ENCODE measurements at places on chromosomes 12 and 14.
A peak's percentile ranks its signal among the peaks of the same experiment; 100 is the strongest.

- DNase-seq = no peak
Measured at GRCh38 chr14:75153295-75153694, 23.1 kb downstream of the TMED10 start.

GRCh38 chr12:70843363-70843762 lies 77.2 kb downstream of the PTPRR start:
- no peak for DNase-seq

DNA sequence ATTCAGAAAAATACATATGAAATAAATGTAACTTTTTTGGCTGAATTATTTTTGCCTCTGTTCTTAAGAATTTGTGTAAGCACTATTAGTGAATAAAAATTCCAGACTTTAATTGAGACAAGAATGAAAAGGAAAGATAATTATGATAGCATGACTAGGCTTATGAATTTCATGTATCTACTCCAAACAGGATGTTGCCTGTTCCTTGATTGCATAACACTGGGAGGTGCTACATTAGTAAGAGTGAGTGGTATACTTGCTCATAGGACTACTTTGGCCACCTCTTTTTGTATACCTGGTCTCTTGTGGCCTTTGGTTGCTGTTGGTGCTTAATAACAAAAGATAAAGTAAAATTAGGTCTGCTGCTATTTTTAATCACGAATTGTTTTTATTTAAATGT lies 112.8 kb downstream of the NAV3 start:
- peak; percentile 52 for DNase-seq

GRCh38 chr14:63478010-63478409 lies 65.2 kb downstream of the PPP2R5E start:
- DNase-seq = peak; percentile 9

GRCh38 chr12:49170924-49171323 lies 18.0 kb downstream of the TUBA1A start:
- no peak for DNase-seq

DNA sequence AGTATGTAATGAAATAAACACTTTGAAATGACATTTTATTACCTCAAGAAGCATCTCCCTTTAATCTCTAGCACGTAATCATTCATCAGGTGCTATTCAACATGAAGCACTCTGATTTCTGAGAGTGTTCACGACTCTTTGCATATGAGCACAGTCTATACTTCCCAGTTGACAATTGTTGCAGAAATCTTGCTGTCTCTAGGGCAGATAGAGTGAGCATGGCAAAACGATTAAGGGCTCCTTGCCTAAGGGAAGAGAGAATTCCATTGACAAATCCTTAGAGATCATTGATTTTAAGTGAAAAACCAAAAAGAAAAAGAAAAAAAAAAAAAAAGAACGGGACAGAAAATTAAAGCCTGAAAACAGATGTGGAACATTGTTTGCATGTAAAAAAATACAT lies 107.6 kb downstream of the C12orf50 start:
- DNase-seq = no peak

GRCh38 chr12:117334051-117334450 lies 27.4 kb downstream of the NOS1 start:
- no peak for DNase-seq

GRCh38 chr14:77122526-77123125 lies 19.0 kb downstream of the ZDHHC22 start:
- DNase-seq = no peak

DNA sequence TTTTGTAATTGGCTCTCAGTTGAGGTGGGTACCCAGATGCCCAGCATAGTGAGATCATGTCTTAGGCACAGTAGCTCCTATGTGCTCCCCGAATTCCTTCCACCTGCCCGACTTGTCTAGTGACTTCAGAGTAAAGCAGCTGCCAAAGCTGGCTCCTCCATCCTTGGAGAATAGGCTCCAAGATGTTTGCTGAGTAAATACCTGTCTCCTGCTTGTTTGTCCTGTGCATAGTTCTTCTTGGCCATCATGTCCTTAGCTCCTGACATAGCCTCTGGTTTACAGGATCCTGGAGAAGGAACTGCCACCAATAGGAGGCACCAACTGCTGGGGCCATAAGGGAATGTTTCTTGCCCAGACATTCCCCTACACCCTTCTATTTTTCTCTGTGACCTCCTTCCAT lies 52.6 kb upstream of the CISTR start:
- no peak for DNase-seq

- DNase-seq = no peak
Measured at GRCh38 chr14:56979936-56980335, 169.7 kb upstream of the OTX2 start.

- no peak for DNase-seq
Measured at GRCh38 chr12:131862600-131862993, 31.8 kb upstream of the ULK1 start.

DNA sequence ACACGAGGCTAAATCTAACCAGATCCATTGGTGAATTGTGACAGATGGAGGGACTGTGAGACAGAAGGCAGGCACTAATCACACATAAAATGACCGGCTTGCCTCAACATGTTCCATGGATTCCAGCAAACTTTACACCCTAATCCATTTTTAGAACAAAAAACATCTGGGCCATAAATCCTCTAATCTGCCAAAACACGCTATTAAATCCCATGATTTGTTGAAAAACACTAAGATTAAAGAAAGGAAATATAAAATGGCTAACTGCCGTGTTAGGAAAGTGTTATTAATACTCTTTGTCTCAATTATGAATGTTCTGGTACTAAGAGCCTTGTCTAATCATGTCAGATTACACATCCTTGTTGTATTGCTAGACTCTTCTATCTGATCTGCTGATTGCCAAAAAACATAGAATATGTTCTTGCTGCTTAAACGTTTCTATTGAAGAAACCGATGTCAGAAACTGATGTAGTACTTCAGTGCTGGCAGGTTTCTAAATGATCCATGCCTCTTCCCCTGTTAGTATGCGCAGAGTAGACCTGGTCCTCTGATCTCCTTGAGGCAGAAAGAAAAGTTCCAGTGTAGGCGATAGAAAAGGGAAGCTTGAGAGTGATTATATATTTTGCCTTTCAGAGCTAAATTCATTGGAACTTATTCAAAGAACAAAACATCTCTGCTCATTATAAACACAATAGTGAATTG lies 384.9 kb downstream of the SOX5 start:
- DNase-seq = no peak

- DNase-seq = no peak
Measured at GRCh38 chr12:2292560-2292959, 239.8 kb downstream of the CACNA1C start.

GRCh38 chr12:50517421-50518048 lies 12.8 kb downstream of the DIP2B start:
- DNase-seq = no peak

DNA sequence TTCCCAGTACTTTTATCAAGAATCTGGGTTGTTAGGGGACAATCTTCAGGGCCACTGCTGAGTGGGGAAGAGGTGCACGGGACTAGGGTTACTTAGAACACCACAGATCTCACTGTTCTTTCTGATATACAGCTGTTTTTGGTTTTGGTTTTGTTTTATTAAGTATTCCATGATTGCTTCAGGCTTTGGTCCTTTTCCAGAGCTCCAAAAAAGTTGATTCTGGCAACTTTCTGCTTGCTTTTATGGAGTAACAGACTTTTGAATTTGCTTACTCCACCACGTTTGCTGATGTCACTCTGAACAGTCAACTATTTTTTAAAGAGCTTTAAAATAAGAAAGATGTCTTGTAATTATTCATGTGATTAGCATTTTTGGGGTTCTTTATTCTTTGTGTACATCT lies 368.1 kb upstream of the FOXG1 start:
- DNase-seq = no peak

DNA sequence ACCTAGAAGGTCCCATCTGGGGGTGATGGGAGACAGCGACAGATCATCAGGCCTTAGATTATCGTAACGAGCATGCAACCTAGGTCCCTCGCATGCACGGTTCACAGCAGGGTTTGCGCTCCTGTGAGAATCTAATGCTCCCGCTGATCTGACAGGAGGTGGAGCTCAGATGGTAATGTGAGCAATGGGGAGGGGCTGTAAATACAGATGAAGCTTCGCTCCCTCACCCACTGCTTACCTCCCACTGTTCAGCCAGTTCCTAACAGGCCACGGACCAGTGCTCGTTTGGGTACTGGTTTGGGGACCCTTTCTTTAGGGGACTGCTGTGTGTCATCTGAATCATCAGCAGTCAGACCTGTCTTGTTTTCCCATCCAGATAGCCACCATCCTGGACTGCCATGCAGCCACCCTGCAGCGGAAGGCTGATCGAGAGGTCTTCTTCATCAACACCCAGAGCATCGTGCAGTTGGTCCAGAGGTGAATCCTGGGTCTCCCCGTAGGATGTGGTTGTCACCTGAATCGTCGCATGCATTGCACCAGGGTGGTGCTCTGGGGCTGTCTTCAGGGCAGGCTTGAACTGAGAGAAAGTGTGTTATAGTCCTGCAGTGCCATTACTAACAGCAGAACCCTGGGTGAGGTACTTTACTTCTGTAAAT lies 96.2 kb downstream of the ACACB start:
- DNase-seq = no peak

- DNase-seq = no peak
Measured at GRCh38 chr14:99346470-99347080, 74.6 kb upstream of the BCL11B start.

DNA sequence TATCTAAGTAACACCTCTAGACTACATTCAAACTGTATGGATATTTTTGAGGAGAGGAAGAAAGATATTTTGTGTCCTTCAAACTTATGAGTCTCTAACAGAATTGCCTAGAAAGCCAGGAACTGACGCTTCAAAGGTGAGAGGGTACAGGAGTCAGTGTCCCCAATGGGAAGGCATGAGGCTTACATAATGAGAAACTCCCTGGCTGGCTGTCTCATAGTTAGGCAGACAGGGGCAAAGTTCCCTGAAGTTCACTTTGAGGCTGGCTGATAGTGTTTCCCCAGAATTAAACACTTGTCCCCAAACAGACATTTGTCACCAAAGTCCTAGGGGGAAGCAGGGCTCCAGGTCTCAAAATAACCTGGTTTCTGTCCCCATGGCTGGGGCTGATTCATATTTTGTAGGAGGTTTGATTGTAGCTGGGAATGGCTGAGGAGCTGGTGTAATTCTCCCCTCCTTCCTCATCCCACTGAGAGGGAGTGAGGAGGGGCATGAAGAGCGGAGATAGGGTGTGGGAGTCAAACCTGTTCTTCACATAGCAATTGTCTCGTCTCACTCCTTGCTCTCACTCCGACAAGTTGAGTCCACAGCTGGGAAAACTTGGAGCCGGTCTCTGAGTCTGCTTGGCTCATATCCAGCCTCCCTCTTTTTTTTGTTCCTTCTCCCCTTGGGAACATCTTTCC lies 56.4 kb upstream of the CISTR start:
- DNase-seq = no peak

DNA sequence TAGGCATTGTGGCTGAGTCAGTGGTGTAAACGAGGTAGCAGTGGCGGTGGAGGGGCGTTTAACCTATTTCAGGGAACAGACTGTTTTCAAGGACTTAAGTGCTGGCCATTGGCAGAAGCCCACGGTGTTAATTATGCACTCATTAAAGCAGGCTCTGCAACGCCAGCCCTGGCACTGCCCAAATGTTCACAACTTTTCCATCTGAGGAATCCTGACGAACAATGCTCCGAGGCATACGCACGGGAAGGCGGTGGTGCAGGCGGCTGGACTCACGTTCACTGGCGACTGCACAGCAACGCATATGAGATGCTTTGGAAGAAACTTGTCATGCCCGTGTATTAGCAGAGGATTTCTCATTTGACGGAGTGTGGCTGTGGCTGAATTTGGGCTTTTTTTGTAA lies 70.6 kb upstream of the SLC24A4 start:
- no peak for DNase-seq

DNA sequence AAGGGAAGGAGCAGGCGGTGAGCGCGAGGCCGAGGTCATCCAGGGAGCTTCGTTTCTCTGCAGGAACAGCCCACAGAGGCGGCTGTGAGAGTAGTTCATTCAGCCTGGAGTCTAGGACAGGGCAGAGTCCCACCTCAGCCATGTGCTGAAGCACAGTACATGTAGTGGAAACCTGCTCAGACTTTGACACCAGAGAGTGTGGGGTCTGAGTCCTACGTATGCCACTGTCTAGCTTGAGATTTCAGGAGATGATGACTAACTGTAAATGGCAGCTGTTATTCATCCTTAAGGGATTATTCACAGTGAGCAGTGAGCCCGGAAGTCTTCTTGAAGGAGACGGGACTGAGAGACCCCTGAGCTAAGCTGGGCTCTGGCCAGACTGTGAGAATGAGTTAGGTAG lies 938 bp upstream of the SLC6A13 start:
- DNase-seq = no peak

DNA sequence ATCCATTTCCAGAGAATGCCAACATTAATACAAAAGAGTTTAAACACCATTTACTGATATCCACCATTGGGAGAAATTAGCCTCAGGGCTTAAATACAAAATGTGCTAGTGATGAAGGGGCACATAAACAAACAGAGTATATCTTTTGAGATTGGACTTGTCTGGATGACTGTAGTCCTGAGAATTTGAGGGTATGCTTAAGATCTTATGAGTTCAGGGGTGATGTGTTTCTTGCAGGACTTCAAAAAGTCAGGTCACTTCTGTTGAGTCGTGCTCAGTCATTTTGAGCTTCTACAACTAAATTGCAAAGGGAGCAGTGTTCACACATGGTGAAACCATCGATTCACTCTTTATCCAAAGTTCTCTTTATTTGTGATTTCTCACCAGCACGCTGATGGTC lies 425.7 kb downstream of the ATP23 start:
- no peak for DNase-seq

DNA sequence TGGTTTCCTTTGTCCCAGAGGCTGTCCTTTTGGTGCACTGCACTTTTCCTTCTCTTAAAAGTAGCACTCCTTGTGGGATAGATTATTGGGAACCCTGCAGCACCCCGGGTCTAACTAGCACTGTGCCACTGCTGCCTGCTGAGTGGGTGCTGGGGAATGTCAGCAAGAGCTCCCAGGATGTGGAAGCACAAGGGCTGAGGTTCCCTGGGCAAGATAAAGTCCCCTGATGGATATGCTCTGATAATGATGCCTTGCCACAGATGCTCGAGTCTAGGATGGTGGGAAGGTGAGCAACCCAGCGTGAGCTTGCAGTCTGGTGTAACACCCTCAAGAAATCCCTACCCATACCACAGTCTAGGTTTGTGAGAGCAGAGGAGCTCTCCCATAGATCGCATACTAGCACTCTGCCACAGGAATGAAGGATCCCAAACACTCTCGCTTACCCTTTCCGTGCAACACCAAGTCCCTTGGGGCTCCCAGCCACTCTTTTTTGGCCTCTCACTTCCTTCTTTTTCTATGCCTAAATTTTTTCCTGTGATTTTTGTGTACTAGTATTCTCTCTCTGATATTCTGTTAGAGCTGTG lies 32.6 kb downstream of the USP15 start:
- peak; percentile 4 for DNase-seq

Measured in GM03348 (cell line).